ENCODE measurements at places on chromosomes 11 and 22.

GRCh38 chr22:25482868-25483639 lies 81.4 kb upstream of the GRK3 start:
- DNase-seq, result no peak

DNA sequence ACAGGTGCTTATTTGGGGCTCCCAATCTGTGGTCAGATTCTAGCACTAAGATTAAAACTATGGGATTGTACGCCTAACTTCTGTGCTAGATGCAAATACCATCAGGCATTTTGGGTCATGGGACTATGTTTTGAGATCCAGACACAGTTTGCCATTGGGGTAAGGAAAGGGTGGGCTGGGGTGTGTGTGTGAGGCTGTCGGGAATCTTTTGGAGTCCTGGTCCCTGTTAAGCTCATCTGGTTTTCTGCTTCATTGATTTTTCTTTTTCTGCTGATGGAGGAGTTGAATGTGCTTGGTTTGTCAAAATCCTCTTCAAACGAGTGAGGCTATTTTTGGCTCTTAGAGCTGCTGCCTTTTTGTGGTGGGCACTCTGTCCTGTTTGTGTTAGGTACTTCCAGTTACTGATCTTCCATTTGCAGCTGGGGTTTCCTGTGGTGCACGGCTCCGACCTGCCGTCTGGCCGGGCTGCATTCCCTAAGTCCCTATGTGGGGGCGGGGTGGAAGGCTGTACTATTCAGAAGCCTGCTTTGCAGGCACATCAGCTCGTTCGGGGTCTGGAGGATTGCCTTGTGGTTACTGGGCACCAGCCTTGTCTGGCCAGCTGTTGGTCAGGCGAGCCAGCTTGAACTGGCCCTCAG lies 2.9 kb downstream of the BCR start:
- no peak for DNase-seq

DNA sequence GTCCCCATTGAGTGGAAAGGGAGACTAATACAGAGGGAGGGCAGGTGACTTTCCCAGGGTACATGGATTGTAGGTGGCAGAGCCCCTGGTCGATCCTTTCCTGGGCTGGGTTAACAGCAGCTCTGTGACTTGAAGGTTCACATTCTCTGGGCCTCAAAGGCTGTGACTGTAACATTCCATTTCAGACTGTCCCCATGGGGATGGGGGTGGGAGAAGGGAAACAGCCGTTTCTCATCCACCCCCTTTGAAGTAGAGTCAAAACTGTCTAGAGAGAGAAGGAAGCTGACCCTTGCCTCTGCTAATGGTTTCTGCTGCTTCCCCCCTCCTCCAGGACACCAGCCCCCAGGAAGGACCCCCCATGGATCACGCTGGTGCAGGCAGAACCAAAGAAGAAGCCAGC lies 19.2 kb downstream of the MICALL1 start:
- DNase-seq, result no peak

DNA sequence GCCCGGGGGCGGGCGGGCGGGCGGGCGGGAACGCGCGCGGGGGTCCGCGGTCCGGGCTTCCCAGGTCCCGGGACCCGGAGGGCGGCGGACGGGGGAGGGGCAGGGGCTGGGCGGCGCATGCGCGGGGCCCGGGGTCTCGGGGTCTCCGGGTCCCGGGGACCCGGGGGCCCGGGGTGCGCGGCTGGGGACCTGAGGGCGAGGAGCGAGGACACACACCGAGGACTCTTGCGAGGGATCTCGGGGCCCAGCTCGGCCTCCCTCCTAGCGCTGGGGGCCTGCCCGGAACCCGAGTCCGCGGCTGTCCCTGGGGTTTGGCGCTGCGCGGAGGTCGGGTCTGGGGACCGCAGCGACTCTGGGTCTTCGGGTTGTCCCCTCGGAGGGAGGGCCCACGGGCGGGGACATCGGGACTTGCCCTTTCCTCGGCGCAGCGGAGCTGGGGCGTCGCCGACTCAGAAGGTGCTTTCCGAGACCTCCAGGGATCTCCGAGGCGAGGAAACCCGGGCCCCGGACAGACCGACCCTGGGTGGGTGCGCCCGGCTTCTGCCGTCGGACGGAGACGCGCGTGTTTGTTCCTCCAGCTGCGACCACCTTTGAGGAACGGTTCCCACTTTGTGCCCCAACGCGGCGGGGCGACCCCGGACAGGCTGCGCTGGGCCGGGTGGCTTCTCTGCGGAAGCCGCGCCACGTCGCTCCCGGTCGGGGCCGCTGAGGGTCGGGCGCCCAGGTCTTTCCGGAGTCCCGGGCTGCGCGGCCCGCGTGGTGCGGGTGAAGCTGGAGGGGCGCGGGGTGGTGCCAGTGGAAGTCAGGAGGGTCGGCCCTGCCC lies 540 bp downstream of the PPARA start:
- DNase-seq, result peak; percentile 67

GRCh38 chr11:6566704-6567370 lies 36.6 kb downstream of the RRP8 start:
- no peak for DNase-seq

DNA sequence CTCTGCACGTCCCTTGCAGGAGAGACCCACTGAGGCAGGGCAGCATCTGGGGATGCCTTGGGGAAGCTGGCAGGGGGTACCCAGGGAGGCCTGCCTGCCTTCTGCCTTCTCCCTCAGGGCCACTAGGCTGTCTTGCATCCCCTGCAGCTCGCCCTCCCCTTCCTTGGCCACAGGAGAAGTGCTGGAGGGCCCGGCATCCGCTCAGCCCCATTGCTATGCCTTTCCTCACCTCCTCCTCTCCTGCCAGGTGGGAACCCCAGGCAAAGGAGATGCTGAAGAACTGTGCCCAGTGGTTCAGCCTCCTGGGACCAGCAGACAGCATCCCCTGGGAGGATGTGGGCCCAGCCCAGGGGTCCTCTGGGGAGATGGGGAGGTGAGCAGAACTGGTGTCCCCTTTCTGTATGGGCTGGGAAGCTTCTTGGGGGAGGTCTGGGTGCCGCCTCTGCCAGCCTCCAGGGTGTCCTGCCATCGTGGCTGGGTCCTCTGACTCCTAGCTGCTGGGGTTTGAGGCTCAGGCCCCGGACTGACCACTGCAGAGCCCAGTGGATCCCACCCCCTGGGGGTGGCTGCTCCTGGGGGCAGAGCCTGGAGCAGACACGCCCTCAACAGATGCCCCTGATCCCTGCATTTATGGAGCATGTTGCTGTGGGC lies 20.6 kb downstream of the MRGPRG start:
- no peak for DNase-seq

GRCh38 chr22:50014655-50015401 lies 2.3 kb upstream of the IL17REL start:
- no peak for DNase-seq

DNA sequence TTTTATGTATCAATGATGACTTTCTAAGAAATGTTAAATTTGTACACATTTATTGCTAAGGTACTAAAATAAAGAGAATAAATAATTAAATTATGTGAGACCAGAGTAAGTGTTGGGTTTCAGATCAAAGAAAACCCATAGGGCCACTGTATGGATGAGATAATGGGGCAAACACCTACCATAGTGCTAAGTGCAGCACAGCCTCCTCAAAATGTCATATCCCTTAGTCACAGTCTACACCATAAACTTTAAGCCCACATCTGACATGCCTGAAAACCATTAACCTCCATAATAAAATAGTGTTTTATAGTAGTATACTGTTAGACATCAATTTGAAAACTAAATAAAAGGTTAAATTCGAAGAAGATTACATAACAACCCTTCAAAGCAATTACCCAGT lies 37.5 kb downstream of the SESN3 start:
- no peak for DNase-seq

DNA sequence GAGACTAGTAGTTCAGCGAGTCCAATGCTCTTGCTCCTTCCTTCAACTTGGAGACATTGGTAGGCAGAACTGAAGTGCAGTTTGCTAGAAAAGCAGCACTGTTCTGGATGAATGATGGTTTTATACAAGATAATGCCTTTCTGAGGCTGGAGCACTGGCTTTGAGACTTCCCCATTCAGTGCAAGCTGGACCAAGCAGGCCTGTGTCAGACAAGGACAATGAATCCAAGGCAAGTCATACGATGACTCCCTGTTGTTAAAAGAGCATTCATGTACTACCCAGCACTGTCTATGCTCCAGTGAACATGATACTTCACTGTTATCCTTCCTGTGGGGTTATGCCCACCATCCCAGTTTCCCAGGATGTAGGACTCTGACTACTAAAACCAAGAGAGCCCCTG lies 242.3 kb upstream of the RAG2 start:
- DNase-seq, result no peak

- no peak for DNase-seq
Measured at GRCh38 chr22:41181349-41182241, 23.5 kb upstream of the L3MBTL2 start.

- no peak for DNase-seq
Measured at GRCh38 chr11:1564535-1565172, 7.4 kb downstream of the DUSP8 start.
